Heart right ventricle (tissue), 16 donors: ENCODE measurements at places on chromosomes 11 and 22. TPM values are rescaled to one million over a fixed set of nuclear protein-coding genes. Genes with fewer than 3 reads are reported as not detected.

GRCh38 chr11:27650988-27651387, 49.3 kb downstream of the BDNF start:
- H3K27me3 ChIP-seq: no peaks in the 10 kb centered on the region
- no peak overlapping the region for H3K27ac ChIP-seq
- H3K36me3 ChIP-seq: no peaks in the 10 kb centered on the region
- peaks cover 8% of the 10 kb centered on the region for H3K4me1 ChIP-seq
- no peak overlapping the region for H3K4me3 ChIP-seq

DNA sequence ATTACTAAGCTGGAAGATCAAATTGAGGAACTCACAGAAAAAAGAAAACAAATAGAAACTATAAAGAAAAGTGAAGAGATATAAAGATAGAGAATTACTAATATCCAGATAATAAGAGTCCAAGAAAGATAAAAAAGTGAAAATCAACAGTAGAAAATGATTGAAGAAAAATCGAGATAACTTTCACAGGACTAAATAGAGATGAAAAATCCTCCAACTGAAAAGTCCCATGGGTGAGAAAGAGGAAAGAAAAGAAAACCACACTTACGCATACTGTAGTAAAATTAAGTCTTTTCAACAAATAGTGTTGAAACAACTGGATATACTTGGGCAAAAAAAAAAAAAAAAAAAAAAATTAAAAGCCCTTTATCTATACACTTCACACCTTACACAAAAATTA, 60.0 kb downstream of the ENTHD1 start:
- H3K36me3 ChIP-seq: no peaks in the 10 kb centered on the region
- H3K27me3 ChIP-seq: peaks cover 69% of the 10 kb centered on the region
- no peak overlapping the region for H3K27ac ChIP-seq
- no peaks in the 10 kb centered on the region for H3K4me1 ChIP-seq
- H3K4me3 ChIP-seq: no peak overlapping the region

The P2RY2 gene
- 10.2 TPM for total RNA-seq

GRCh38 chr11:120331301-120331996, 4.8 kb upstream of the ARHGEF12 start:
- no peak overlapping the region for H3K4me3 ChIP-seq
- no peaks in the 10 kb centered on the region for H3K36me3 ChIP-seq
- peak overlapping the region; percentile 43 for H3K27ac ChIP-seq
- H3K27me3 ChIP-seq: no peaks in the 10 kb centered on the region
- peaks cover 61% of the 10 kb centered on the region for H3K4me1 ChIP-seq

- H3K27ac ChIP-seq: no peak overlapping the region
- no peaks in the 10 kb centered on the region for H3K4me1 ChIP-seq
- no peak overlapping the region for H3K4me3 ChIP-seq
- DNase-seq: no peak
- no peaks in the 10 kb centered on the region for H3K36me3 ChIP-seq
These were observed 31.9 kb upstream of the CCDC90B start for GRCh38 chr11:83317757-83318690.

- no peak overlapping the region for H3K27ac ChIP-seq
- no peaks in the 10 kb centered on the region for H3K36me3 ChIP-seq
- no peak overlapping the region for H3K4me3 ChIP-seq
- DNase-seq: no peak
- H3K4me1 ChIP-seq: peaks cover 15% of the 10 kb centered on the region
- H3K27me3 ChIP-seq: no peaks in the 10 kb centered on the region
These were observed 52.7 kb upstream of the MYEOV start for GRCh38 chr11:69241075-69241740.

- H3K27me3 ChIP-seq: no peaks in the 10 kb centered on the region
- no peak overlapping the region for H3K4me3 ChIP-seq
- H3K36me3 ChIP-seq: no peaks in the 10 kb centered on the region
These were observed 89.0 kb downstream of the SLC1A2 start for GRCh38 chr11:35330156-35330889.

- H3K27ac ChIP-seq: no peak overlapping the region
- peaks cover 26% of the 10 kb centered on the region for H3K4me1 ChIP-seq
- no peak overlapping the region for H3K4me3 ChIP-seq
- no peaks in the 10 kb centered on the region for H3K27me3 ChIP-seq
These were observed 6.4 kb downstream of the MYEOV start for GRCh38 chr11:69300120-69301060.

DNA sequence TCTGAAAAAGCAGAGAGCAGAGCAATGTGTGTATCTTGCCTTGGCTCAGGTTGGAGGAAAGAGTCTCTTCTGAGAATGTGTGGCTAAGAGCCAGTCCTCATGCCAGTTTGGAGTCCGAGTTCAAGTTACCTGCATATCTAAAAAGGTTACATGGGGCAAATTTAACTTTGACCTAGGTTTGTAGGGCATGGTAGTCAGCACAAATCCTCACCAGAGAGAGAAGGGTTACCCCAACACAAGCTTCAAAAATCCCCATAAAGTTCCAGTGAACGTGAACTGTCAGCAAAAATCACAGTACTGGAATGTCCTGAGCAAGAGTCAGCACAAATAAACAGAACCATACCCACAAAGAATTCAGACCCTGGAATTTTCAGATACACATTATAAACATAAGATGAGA, 13.8 kb downstream of the SDHD start:
- H3K36me3 ChIP-seq: peaks cover 34% of the 10 kb centered on the region
- H3K4me1 ChIP-seq: no peaks in the 10 kb centered on the region
- H3K27me3 ChIP-seq: no peaks in the 10 kb centered on the region
- no peak overlapping the region for H3K27ac ChIP-seq
- no peak overlapping the region for H3K4me3 ChIP-seq
- DNase-seq: no peak

GRCh38 chr11:8283465-8284230, 20.0 kb upstream of the LMO1 start:
- peak overlapping the region; percentile 4 for H3K4me3 ChIP-seq
- no peak for DNase-seq
- H3K27me3 ChIP-seq: no peaks in the 10 kb centered on the region
- no peak overlapping the region for H3K27ac ChIP-seq
- peaks cover 9% of the 10 kb centered on the region for H3K4me1 ChIP-seq
- H3K36me3 ChIP-seq: no peaks in the 10 kb centered on the region

GRCh38 chr22:49528420-49528720, 299.3 kb downstream of the BRD1 start:
- peaks cover 1% of the 10 kb centered on the region for H3K27me3 ChIP-seq
- no peaks in the 10 kb centered on the region for H3K36me3 ChIP-seq
- DNase-seq: no peak
- no peak overlapping the region for H3K27ac ChIP-seq
- H3K4me1 ChIP-seq: no peaks in the 10 kb centered on the region
- no peak overlapping the region for H3K4me3 ChIP-seq

GRCh38 chr11:19253817-19254216, 13.1 kb upstream of the E2F8 start:
- H3K4me3 ChIP-seq: no peak overlapping the region
- H3K4me1 ChIP-seq: no peaks in the 10 kb centered on the region
- no peak for DNase-seq

DNA sequence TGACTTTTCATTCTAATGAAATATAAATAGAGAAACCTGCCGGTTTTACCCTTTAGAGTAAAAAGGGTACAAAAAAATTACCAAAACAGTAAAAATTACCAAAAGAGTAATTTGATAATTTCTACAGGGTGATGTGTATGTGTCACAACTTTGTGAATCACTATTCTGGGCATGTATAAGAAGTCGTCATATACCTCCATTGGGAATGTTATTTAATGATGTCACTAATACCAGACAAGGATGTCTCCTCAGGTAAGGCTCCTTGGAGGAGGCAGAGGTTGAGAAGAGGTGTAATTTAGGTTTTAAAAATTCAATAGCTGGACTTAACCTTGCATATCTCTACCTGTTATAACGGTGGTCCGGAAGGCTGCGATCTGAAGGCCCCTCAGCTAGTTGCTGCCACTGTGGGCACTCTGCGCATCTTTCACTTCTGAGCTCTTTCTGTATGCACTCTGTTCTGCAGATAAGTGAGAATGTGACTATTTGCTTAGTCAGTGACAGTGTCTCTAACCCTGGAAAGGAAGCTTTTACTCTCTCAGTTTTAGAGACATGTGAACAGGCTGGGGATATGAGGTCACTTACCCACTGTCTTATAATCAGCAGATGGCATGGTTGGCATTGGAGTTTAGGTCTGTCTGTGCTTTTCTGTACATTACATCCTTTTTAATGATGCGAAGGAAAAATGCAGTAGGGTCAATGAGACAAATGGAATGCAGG, 987 bp upstream of the NCR3LG1 start:
- no peaks in the 10 kb centered on the region for H3K27me3 ChIP-seq
- H3K27ac ChIP-seq: no peak overlapping the region
- no peak for DNase-seq
- no peaks in the 10 kb centered on the region for H3K36me3 ChIP-seq

The YAP1 gene
- total RNA-seq: 75.9 TPM

DNA sequence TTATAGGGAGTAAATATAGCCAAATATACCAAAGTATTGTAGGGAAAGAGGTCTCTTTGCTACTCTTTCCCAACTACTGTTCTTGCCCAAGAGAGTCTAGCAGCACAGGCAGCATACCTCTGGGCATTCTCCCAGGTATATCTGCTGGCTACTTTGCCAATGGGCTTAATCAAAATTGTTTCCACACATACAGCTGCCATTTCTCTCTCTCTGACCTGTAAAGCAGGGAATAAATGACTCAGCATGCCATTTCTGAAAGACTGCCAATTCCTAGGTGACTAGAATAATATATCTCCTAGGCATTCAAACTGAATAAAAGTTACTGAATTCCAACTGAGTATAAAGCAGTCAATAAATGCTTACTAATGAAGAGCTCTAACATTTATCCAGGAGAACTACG, 44.6 kb downstream of the RDX start:
- H3K27ac ChIP-seq: peak overlapping the region; percentile 67
- no peaks in the 10 kb centered on the region for H3K27me3 ChIP-seq
- DNase-seq: no peak

- H3K27ac ChIP-seq: no peak overlapping the region
- H3K4me1 ChIP-seq: no peaks in the 10 kb centered on the region
- no peaks in the 10 kb centered on the region for H3K27me3 ChIP-seq
- H3K36me3 ChIP-seq: no peaks in the 10 kb centered on the region
- no peak for DNase-seq
- H3K4me3 ChIP-seq: no peak overlapping the region
These were observed 20.9 kb upstream of the KIAA0930 start for GRCh38 chr22:45261407-45262088.

DNA sequence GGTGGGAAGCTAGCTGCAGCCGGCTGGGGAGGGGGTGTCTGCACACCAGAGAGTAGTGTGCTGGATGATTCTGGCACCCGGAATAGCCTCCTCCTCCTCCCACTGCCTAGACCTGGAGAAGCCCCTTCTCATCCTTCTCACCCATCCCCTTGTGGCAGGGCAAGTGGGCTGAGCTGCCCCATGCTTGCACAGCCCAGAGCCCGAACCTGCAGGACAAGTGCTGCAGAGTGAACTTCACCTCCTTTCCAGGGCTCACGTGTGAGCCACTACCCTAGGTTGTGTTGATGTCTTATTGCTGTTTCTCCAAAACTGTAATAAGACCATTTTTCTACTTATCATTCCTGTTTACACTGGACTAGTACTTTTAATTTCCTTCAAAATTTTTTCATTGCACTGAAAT, 56.1 kb upstream of the GLYATL1B start:
- no peaks in the 10 kb centered on the region for H3K27me3 ChIP-seq
- no peak overlapping the region for H3K4me3 ChIP-seq
- no peak overlapping the region for H3K27ac ChIP-seq

The GAL3ST3 gene
- 2.2 TPM for total RNA-seq

DNA sequence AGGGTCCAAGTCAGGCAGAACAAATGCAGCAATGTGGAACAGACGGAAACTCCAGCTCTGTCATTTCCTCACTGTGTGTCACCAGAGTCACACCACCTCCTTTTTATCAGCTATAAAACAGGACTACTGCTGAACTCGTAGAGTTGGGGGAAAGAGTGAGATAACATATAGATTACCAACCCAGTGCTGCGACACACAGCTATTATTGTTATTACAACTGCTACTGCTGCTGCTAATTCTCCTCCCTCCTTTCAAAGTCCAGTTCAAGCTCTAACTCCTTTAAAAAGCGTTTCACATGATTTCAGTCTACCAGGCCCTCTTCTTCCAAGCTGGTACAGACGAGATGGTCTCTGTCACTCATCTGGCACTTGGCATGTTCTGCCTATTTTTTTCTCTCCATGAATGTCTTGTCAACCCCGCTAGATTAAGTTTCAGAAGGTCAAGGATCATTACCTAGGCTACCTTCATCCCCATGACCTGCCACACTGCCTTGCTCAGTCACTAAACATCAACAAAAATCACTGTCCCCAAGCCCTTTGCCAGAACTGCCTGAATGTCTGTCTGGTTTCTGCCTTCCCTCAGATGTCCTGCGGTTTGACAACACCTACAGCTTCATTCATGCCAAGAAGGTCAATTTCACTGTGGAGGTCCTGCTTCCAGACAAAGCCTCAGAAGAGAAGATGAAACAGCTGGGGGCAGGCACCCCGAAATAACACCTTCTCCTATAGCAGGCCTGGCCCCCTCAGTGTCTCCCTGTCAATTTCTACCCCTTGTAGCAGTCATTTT, 3.7 kb upstream of the MTFP1 start:
- no peaks in the 10 kb centered on the region for H3K27me3 ChIP-seq
- peak overlapping the region; percentile 88 for H3K4me3 ChIP-seq
- H3K27ac ChIP-seq: peak overlapping the region; percentile 96
- no peak for DNase-seq

- peaks cover 11% of the 10 kb centered on the region for H3K4me1 ChIP-seq
- H3K27ac ChIP-seq: no peak within 1 kb of the TSS
- H3K36me3 ChIP-seq: no peaks in the 10 kb centered on the region
- no peak for DNase-seq
- peak within 1 kb of the TSS; percentile 50 for H3K4me3 ChIP-seq
These were observed at the start of gene GNAZ for GRCh38 chr22:23070418-23071229. GNAZ (plus strand) TSS chr22:23070519; CDS start chr22:23095696, 25,177 bp downstream.

- no peak for DNase-seq
- peak overlapping the region; percentile 85 for H3K27ac ChIP-seq
- no peak overlapping the region for H3K4me3 ChIP-seq
- H3K4me1 ChIP-seq: peaks cover 11% of the 10 kb centered on the region
- H3K36me3 ChIP-seq: no peaks in the 10 kb centered on the region
These were observed 8.0 kb upstream of the CAVIN3 start for GRCh38 chr11:6328321-6328720.

- no peaks in the 10 kb centered on the region for H3K36me3 ChIP-seq
- DNase-seq: no peak
- H3K27ac ChIP-seq: no peak overlapping the region
- H3K27me3 ChIP-seq: no peaks in the 10 kb centered on the region
- no peaks in the 10 kb centered on the region for H3K4me1 ChIP-seq
These were observed 5.3 kb downstream of the OR51F2 start for GRCh38 chr11:4826425-4826824.

The PTPRCAP gene
- total RNA-seq: not detected
